NCI-H69 (cell line): ENCODE measurements at places on chromosomes 2 and 18.

GRCh38 chr2:237143676-237144440 is 58.2 kb downstream of the COPS8 start:
- no peak for DNase-seq

DNA sequence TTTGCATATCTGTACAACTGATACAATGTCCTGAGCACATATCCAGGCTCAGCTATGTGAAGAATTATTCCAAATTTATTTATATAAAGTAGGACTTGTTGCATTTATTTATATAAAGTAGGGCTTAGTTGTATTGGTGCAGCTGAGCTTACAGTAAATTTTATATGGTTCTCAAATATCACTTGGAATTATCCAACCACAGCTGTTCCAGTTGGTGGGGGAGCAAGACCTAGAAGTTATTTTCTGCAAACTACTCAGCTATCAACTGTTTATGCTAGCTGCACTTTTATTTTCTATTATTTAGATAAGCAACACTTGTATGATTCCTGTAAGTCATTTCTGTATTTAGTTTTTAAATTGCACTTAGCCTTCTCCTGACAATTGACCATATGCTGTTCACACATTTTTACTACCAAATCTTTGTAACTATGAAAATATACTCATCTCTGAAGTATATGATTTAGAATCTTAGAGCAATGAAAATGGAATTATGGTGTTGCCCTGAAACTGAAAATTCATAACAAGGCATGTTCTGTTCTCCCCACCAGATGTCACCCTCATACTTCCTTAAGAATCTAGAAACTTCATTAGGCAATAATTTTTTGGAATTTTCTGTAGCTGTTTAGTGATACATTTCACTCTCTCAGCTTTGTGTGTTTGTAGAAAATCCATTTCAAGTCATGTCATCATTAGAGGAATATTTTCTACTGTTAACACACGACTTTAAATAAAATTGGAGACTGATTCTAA is 157.0 kb upstream of the CBLN2 start:
- DNase-seq = peak; percentile 46

GRCh38 chr2:152822676-152823075 is 104.3 kb downstream of the ARL6IP6 start:
- DNase-seq = no peak

DNA sequence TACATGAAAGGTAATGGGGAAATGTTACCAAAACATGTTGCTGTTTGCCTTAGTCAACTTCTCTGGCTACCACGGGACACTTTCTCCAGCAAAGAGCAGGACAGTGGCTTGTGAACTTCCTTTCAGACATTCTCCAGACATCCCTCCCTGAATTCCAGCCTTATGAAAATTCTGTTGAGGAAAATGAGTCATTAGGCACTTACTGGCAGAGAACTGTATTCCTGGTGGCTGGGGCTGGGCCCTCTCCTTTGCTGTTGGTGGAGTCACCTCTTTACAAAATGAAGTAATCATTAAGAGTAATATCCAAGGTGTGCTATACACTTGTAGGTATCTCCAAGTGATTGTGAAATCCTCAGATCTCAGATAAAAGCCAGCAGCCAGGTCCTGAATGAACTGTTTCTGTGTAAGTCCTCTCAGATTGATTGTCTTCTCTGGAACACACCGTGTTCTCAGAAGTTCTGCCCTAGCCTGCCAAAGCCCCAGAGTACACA is 1.3 kb upstream of the FAP start:
- no peak for DNase-seq

GRCh38 chr18:55869556-55870501 is 281.8 kb upstream of the TCF4 start:
- DNase-seq = no peak

- DNase-seq = peak; percentile 56
Measured at GRCh38 chr18:43275546-43275945, 1.7 kb downstream of the SYT4 start.

- no peak for DNase-seq
Measured at GRCh38 chr2:105188343-105188742, 53.2 kb upstream of the GPR45 start.

DNA sequence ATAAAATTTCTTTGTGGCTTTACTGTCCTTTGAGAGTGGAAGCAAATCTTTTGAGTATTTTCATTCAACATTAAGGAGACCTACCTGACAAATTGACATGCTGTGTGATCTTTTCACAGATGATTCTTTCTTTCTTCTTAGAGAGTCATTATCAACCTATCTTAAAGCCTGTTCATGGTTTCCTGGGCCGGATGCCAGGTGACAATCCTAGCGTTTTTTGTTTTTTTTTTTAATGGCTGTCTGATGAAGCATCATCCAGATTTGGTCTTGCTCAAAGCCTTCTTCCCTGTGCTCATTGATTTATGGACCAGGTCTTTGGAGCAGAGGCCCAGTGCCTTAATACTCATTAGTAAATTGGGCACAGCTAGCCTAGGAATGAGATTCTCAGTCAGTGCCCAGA is 9.8 kb upstream of the MGAT5 start:
- peak; percentile 20 for DNase-seq

- DNase-seq = peak; percentile 90
Measured at GRCh38 chr2:62334009-62334408, 138.1 kb downstream of the B3GNT2 start.

- peak; percentile 73 for DNase-seq
Measured at GRCh38 chr2:181655519-181655918, 1.4 kb downstream of the CERKL start.

DNA sequence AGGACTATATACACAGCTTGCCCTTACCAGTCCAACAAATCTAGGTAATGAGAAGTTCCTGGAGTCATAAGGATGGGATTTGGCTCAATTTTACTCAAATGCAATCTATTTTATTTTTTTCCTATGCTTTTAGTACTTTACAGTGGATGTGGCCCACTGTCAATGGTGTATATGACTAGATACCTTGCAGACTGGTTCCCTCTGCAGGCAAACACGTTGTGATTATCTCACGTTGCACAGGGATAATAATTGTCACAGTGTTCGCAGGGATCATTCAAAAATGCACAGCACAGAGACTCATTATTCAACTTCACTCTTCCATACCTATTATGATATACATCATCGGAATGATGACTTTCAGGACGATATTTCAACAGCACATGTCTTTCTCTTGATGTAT is 359.7 kb downstream of the MBD2 start:
- DNase-seq = peak; percentile 81

- DNase-seq = no peak
Measured at GRCh38 chr2:167749016-167749415, 498.4 kb downstream of the STK39 start.
